HL-60 (cell line): ENCODE measurements at places on chromosomes 2 and 18.

DNA sequence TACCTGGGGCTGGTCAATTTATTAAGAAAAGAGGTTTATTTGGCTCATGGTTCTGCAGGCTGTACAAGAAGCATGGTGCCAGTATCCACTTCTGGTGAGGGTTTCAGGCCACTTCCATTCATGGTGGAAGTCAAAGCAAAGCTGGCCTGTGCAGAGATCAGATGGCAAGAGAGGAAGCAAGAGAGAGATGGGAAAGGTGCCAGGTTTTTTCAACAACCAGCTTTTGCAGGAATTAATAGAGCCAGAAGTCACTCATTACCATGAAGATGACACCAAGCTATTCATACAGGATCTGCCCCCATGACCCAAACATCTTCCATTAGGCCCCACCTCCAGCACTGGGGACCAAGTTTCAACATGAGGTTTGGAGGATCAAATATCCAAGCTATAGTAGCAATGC lies 56.8 kb upstream of the ST3GAL5 start:
- no peak for DNase-seq

GRCh38 chr2:98281607-98282006 lies 64.6 kb upstream of the CNGA3 start:
- DNase-seq, result no peak

DNA sequence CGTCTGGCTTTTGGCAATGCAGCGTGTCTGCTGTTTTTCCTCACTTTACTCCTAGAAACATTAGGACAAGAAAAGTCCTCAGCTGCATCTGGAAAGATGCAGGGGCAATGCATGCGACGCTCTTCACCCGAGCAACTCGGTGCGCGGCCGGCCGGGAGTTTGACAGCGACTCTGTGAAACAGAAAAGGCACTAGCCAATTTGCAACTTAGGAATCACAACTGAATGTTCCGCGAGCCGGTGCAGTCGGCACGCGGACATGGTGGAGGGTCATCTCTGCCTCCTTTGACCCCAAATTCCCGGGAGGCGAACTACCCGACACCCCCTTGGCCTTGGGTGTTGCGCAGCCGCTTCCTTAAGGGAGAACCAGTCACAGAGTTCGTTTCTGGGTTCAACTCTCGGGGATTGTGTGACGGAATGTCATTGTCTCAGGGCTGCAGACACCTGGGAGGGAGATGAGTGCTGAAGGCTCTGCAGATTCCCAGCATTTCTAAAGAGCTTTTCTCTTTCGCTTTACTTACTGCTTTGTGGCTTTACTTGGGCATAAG lies 9.8 kb downstream of the NR4A2 start:
- DNase-seq, result no peak

DNA sequence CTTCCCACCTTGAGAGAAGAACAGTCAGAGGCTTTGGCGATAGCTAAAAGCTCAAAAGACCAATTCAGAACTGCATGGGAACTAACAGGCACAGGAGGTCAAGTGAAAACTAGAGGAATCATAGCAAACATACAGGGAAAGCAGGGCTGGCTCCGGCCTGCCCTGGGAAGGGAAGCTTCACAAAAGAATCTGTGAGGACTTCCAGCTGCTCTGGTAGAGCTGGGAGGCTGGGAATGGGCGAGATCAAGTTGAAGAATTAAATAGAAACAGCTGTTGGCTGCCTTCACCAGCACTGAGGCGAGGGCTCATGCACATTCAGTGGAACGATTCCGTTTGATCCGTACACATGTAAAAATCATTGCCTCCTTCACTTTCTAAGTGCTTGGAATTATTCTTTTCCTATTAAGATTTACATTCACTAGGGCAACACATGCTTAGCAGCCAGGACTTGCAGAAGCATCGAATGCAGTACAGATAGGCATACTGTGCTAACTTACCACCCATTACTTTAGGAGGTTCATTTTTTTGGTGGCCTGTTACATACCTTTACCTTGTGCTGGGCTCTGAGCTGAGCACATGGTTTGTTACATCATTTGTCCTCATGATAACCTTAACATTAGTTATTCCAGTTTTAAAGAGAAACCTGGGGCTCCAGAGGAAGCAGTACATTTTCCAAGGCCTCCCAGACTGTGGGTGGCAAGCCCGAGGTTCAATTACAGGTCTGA lies 125.4 kb upstream of the RNF152 start:
- no peak for DNase-seq

DNA sequence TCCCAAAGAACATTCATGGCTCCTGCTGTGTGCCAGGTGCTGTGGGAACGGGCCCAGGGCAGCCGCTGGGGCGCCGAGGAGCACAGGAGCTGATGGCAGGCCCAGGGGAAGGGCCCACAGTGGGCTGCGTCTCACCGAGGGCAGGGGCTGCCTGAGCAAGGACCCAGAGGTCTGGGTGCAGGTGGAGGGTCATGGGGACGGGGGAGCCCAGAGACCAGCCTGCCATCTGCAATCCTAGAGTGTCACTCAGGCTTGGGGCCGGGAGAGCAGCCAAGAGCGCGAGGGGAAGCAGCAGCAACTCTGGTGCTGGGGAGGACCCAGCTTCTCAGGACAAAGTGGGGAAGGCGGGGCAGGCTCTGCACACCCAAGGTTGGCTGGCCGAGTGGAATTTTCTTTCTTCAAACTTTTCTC lies 207.4 kb downstream of the HDAC4 start:
- DNase-seq, result no peak

GRCh38 chr18:68402784-68403183 lies 312.1 kb downstream of the TMX3 start:
- no peak for DNase-seq

GRCh38 chr2:139155991-139156390 lies 375.8 kb upstream of the NXPH2 start:
- no peak for DNase-seq
